ENCODE measurements at places on chromosomes 6 and 20. TPM values are rescaled to one million over a fixed set of nuclear protein-coding genes. Genes with fewer than 3 reads are reported as not detected.

The B3GALT4 gene
- total RNA-seq, result 31.5 TPM

GRCh38 chr20:59939879-59940128 is 301 bp downstream of the PPP1R3D start:
- peak; percentile 36 for DNase-seq

GRCh38 chr6:169388395-169389166 is 134.9 kb upstream of the THBS2 start:
- no peak for DNase-seq

DNA sequence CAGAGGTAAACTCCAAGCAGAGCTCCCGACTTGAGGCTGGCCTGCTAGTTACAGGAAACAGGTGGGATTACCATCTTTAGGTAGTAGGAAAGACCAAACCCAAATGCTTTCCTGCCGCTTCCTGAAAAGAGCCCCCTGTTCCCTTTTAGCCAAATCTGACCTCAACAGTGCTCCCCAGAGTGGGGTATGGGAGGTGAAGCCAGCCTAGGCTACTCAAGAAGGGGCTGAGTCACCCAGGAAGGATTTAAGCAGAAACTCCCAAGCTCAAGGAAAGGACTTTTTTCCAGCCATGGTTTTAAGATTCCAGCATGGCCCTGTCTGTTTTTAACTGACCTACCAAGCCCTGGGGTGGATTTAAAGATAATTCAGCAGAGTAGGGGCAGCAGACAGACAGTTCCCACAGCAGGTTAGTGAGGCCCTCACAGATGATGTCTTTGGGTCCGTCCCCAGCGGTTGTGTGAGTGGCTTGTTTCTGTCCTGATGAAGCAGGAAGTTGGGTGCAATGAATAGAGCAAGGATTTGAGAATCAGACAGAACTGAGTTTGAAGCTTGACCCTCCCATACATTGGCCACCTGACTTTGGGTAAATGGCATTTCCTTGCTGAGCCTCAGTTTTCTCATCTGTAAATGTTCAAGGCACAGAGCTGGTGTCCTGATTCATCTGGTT is 76.9 kb upstream of the MAFB start:
- DNase-seq, result no peak

The GPR63 gene
- 0.38 TPM for total RNA-seq

- no peak for DNase-seq
Measured at GRCh38 chr6:86715676-86716075, 221.7 kb upstream of the HTR1E start.

The APCDD1L gene
- not detected for total RNA-seq

DNA sequence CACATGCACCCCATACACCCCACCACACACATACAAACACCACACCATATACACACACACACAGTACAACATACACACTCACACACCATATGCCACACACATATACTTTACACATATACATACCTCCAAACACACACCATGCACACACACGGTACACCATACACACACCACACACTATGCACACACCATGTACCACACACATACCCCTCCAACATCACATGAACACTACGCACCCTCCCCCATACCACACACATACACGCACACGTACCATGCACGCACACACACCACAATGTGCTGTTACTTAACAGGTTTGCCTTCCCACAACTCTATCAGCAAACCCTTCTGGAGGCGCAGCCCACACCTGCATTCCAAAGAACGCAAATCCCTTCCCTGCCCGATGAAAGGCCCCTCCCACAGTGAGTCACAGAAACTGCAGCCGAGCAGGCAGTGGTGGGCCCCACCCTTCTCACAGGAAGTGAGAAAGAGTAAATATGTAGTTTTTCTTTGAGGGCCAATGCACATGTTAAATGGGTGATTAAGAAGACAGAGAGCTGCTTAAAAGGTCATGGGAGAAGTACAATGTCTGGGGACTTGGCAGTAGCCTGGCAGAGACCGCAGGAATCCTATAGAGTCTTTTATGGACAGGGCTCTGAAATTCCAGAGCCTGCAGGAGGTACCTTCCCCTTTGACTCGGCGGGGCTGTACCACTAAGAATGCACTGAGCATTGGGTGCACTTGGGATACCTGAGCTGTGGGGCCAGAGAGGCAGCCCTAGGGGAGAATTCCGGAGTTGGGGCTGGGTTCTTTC is 34.1 kb upstream of the EZR start:
- DNase-seq, result peak; percentile 96

DNA sequence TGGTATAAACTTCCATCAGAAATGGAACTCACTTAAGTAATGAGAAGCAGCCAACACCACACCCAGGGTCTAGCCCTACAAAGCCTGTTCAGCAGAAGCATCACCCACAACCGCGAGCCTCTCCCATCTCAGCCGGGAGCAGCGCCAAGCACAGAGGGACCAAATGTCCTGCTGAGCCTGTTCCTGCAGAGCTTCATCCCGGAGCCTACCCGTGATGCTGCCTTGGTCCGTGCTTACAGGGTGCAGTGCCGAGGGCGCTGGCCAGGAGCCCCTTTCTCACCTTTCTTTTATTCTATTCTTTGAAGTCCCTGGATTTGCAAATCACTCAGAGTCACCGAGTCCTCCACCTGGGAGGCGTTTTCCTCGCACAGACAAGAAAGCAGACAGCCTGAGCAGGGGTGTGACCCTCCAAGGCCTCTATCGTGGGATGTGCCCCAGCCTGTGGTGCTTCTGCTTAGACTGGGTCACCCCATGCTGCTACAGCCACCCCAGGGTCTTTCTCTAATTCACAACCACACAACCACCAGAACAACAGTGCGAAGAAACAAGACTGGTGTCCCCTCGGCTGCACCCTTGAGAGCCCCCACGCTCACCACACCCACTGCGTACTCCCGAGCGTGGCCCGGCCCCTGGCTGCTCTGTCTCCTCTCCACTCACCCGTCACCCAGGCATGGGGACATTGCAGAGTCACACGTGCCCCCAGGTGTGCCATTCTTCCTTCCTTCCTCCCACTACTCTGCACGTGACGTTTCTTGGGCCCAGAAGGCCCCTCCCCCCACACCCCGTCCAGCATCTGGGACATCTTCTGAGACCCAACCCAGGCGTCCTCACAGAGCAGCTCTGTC is 92.2 kb upstream of the MPC1 start:
- DNase-seq, result peak; percentile 43

The NPBWR2 gene
- not detected for total RNA-seq

The MLN gene
- not detected for total RNA-seq

DNA sequence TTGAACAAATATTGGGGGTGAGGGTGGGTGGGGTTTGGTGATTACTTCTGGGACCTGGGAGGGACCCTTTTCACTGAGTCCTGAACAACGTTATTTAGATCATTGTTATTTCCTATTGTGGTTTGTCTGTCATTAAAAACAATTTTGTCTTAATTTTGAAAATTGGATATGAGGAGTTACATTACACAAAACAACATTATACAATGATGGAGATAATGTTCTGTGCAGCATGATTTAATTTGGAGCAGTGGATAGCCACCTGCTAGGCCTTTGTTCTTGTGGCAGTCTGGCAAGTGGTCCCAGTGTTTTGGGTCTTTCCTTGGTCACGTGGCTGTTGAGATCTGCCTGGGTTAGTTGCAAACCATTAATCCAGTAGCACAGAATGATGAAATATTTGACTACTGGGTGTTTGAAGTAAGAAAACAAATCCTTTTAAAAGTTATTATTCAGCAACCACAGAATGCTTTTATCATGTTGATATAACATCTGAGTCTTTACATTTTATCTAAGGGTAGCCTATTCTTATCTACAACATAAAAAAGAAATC is 172.8 kb downstream of the CDKAL1 start:
- DNase-seq, result no peak

DNA sequence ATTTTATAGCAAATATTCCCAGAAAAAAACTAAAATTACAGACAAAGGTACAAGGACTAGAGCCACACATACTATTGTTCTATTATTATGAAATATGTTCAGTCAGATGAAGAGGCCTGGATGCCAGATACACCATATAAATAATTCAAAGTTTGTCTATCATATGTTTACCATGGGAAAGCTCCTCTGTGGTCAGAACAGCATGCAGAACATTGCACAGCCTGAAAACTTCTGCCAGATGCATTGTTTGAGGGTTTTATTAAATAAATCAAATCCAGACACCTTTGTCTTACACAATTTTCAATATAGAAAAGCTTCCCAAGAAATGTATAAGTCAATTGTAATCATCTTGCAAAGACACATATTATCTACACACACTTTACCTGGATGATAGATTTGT is 35.0 kb upstream of the COL21A1 start:
- DNase-seq, result no peak

- no peak for DNase-seq
Measured at GRCh38 chr6:23350752-23351453, 775.1 kb upstream of the NRSN1 start.
